Left lung (tissue), 14 donors: ENCODE measurements at places on chromosomes 5 and 9.
A peak's percentile ranks its signal among the peaks of the same experiment; 100 is the strongest.

GRCh38 chr5:114407783-114408182, 45.9 kb downstream of the KCNN2 start:
- no peak for DNase-seq

GRCh38 chr5:20572614-20573013, 584.6 kb upstream of the CDH18 start:
- DNase-seq = no peak

DNA sequence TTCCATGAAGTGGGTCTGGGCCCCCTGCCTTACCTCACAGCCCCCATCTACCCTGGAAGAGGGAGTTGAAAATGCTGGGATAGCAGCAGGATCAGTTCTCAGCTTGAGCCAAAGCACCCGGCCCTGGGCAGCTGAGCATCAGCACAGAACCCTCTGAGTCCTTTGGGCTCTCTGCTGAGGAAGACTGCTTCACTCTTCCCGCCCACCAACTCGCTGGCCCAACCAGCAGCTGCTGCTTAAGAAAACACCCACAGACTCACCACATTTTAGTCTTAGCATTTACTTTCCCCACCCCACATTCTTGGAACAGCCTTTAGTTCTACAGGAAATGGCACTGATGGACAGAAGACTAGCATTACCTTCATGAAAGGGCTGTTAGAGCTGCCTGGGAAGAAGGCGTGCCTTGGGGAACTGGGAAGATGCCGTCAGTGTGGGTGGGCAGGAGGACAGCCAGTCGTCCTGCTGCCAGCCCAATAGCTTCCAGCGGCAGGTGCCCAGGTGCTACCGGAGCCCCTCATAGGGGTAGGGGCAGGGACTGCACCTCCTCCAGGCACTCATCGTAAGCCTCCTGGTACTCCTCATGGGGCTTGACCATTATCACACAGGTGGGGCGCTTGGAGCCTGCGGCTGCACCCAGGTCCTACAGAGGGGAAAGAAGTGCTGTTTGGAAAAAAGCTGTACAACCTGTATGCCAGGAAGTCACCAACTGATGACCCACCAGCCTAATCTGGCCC, 4.3 kb downstream of the NHP2 start:
- peak; percentile 42 for DNase-seq

- no peak for DNase-seq
Observed at GRCh38 chr5:111231119-111231518, 6.9 kb downstream of the CAMK4 start.

DNA sequence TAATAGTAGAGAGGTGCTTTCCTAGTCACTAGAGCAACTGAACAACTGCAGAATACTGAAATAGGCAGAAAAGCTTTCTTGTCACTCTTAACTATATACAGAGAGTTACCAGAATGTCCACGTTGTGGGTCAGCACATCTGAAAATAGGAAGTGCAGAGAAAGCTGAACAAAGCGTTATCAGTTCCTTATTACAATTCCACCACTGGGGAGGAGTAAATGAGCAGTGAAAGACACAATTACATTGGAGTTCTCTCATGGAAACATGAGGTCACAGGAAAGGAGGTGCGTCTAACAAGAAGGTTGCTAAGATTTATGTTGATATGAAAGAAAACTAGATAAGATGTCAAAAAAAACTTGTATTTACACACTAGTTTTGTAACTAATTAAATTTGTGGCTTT, 461.9 kb upstream of the COX7C start:
- DNase-seq = peak; percentile 3

DNA sequence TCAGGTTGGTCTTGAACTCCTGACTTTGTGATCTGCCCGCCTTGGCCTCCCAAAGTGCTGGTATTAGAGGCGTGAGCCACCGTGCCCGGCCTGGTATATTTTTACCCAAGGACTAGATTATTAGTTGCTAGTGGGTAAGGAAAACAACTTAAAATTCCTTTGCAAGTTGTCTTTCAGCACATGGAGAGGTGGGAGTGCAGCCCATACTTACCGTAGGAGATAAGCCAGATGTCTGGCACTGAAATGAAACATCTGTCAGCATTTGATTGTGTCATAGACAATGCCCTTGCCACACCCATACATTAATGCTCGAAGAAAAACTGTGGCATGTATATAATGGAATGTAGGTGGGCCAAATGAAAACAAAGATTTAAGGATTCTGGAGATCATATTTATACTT, 36.6 kb upstream of the ANKH start:
- no peak for DNase-seq

DNA sequence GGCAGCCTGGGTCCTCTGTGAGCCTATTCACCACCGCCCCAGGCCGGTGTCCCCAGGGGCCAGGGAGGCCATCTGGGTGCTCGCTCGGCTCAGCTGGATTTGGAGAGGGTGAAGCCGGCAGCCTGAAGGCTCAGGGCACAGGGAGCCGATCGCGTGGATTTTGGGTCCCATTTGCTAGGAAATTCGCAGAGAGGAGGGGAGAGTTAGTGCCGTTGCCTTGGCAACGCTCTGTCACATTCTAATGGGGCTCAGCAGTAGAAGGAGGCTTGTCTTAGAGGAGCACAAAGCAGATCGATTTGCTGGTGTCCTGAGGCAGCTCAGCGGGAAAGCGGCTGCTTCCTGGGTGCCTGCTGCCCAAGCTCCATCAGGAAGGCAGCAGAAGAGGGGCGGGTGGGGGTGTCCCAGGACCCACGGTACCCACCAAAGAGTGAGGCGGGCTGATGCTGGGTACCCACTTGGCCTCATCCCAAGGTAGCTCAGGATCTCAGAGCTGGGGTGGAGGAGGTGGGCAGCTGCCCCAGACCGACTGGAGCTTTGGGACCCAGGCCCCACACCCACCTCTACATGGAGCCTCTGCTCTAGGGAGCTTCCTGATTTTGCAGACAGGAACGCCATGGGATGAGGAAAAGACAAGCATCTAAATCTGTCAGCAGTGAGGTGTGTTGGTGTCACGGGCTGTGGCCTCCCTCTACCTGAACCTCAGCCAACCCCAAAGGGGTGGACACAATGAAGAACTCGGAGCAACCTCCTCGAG, 17.1 kb upstream of the OLFM1 start:
- DNase-seq = no peak
